ENCODE measurements at places on chromosomes 1 and 21.

DNA sequence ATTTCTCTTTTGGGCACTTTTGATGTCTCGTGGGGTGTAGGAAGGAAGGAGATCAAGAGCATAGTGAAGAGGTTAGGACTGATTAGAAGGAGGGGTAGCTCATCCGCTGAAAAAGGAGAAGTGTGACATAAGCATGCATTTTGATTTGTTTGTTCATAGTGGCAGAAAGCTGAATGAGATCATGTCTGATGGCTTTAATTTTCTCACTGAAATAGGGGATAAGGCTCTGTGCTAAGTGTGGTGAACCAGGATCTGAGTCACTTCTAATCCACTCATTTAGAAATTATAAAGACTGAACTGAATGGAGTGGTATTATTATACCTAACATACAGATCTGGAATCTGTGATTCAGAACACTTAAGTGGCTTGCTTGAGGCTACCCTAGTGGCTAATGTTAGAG lies 344.5 kb downstream of the PDE4B start:
- DNase-seq = no peak

GRCh38 chr1:37477198-37477931 lies 3.0 kb downstream of the ZC3H12A start:
- DNase-seq = peak; percentile 84

DNA sequence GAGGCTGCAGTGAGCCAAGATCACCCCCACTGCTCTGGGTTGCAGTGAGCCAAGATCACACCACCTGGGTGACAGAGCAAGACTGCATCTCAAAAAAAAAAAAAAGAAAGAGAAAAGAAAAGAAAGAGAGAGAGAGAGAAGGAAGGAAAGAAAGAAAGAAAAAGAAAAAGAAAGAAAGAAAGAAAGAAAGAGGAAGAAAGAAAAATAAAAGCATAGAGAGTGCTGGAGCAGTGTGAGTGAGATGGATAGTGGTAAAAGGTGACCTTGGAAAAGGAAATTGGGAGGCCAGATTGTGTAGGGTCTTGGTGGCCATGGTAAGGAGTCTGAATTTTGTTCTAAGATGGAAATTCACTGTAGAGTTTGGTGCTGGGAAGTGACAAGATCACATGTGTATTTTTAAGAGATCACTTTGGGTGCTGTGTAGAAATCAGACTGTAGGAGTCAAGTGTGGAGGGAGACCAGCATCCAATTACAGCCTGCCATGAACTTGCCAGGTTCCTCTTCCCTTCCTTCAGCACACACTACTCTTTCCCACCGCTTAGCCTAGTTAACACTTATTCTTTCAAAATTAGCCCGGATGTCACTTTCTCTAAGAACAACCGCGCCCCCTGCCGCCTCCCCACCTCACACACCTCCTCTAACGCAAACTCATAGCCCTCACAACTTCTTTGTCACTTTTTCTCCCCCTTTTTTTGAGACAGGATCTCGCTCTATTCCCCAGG lies 17.9 kb downstream of the MTX1 start:
- DNase-seq = peak; percentile 91

GRCh38 chr1:41653574-41653973 lies 169.1 kb upstream of the EDN2 start:
- no peak for DNase-seq

GRCh38 chr1:30324251-30325084 lies 398.9 kb downstream of the MATN1 start:
- DNase-seq = no peak

DNA sequence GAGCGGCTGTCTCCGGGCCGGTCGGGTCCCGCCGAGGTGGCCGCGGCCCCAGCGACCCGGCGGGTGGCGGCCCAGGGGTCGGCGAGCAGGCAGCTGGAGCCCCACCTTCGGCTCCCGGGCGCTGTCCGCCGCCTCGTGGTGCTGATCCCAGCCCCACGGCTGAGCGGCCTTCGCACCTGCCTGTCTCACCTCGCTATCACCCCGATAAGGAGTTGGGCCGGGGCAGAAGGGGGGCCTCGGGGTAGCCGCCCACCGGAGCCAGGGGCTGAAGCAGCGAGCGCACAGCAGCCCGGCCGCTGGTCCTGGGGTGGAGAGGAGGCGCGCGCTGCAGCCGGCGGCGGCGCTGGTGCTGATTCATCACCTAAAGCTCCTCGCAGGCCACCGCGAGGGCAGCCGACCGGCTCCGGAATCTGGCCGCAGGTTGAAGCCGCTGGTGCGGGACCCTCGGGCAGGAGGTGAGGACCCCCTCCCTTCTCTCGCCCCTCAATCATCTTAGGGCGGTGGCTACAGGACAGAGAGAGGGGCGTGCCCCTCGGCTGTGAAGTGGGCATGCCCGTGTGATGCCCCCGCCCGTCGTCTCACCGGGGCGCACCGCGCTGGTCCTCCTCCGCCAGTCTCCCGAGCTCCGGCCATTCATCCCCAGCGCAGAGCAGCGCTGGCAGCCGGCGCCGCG lies 575 bp downstream of the TRIM67 start:
- DNase-seq = no peak

- no peak for DNase-seq
These were observed 112.9 kb downstream of the TLR5 start for GRCh38 chr1:223029985-223030769.

- no peak for DNase-seq
These were observed 10.8 kb upstream of the CDA start for GRCh38 chr1:20578062-20578461.

GRCh38 chr1:147185432-147185831 lies 13.2 kb upstream of the PRKAB2 start:
- no peak for DNase-seq

DNA sequence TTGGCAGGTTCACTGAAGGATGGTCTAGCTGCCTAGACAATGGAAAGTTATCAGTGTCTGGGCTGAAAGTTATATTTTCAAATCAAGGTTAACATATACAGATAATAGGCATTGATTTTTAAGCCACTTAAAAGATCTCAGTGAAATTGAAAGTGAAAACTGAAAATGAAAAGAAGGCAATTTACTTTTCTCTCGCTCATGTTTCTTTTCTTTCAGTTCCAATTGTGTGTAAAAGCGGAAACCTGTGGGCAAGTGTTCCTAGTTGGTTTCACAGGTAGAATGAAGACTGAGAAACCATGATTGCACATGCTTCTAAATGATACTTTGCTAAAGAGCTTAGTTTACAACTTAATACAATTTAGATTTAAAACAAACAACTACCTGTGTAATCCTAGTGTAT lies 383.7 kb downstream of the ZP4 start:
- no peak for DNase-seq

- DNase-seq = peak; percentile 84
These were observed at the start of gene SNAPIN for GRCh38 chr1:153658400-153659174. TSS of gene SNAPIN (plus strand) at chr1:153658703. CDS start at chr1:153658744, 41 bp downstream.

DNA sequence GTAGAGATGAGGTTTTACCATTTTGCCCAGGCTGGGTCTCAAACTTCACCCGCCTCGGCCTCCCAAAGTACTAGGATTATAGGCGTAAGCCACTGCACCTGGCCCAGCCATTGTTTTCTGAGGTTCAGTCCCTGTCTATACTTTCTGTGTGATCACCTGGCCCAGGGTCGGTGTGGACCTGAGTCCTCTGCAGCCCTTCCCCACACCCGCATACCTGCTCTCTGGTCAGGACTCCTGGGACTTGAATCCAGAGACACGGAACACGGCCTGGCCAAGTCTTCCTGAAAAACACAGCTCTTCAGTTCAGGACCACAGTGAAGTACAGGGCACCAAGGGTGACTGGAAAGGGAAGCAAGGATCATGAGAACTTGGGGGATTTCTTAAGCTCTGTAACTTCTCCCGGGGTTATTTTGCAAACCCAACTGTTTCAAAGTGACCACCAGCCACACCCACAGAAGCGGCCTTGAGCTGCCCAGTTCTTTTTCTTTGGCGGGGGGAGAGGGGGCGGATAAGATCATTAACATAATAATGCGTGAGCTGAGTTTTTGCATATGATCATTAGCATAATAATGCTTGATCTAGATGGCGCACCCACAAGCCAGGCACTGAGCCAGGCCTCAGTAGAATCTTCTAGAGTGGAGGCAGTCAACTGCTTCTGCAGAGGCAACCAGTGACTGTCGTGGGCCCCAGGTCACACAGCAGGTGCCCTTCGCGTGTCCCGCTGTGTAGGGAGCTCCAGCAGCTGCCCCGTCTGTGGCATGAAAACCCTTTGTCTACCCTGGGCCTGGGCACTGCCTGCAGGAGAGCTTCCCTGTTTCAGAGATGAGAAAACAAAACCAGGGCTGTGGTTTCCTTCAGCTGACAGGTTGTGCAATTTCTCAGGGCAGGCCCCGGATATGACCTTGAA lies 1.7 kb upstream of the NADK start:
- peak; percentile 34 for DNase-seq
